ENCODE measurements at places on chromosomes 2 and 18. TPM values are rescaled to one million over a fixed set of nuclear protein-coding genes. Genes with fewer than 3 reads are reported as not detected.

The OXER1 gene
- 0.40 TPM for total RNA-seq

The FSHR gene
- total RNA-seq = 0.46 TPM

The CXCR1 gene
- 0.54 TPM for total RNA-seq

The ZNF516 gene
- total RNA-seq = 12.6 TPM
